ENCODE measurements at places on chromosomes 16 and 17. TPM values are rescaled to one million over a fixed set of nuclear protein-coding genes. Genes with fewer than 3 reads are reported as not detected.

Gene CLDN7
- 0.60 TPM for total RNA-seq

Gene OR4D1
- not detected for total RNA-seq

Gene KRTAP9-2
- total RNA-seq: not detected

Gene EVPLL
- not detected for total RNA-seq

Gene CMTM1
- 1.9 TPM for total RNA-seq

Gene HEATR9
- not detected for total RNA-seq

Gene ECI1
- total RNA-seq: 22.4 TPM

Gene TTC19
- 24.6 TPM for total RNA-seq

Gene SPATA2L
- total RNA-seq: 9.5 TPM

Gene RAB11FIP4
- total RNA-seq: 0.74 TPM

Gene PERCC1
- not detected for total RNA-seq

Gene AOC3
- 0.30 TPM for total RNA-seq

Gene CCR7
- total RNA-seq: not detected

Gene NXPH3
- total RNA-seq: not detected

Gene KIAA0513
- 17.5 TPM for total RNA-seq

Gene IFT20
- total RNA-seq: 54.5 TPM

Measured in smooth muscle cell of the umbilical artery (primary cell).